Endothelial cell (in vitro differentiated cells): ENCODE measurements at places on chromosomes 12 and 14.

DNA sequence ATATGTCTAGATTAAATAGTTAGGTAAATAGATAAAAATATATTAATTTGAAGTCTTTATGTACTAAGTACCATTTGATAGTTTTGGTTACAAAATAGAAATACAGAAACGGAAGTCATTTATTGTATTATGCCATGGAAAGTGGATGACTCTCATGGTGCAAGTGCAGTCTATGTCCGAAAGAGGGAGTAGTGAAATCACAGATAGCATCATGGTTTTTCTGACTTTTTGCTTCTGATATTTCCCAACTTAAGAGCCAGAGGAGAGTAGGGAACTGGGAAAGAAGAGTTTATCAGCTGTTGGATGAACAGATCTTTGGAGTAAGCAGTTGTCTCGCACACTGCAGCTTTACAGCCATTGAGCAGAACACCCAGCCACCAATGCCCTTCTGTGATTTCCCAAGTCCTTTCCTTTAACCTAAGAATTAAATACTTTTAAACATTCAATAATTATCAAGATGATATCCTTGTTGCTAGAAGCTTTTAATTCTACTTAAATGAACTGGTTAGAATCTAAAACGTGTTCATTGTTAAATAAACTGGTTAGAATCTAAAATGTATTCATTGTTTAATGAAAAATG is 18.4 kb upstream of the SRGAP1 start:
- no peak for DNase-seq

DNA sequence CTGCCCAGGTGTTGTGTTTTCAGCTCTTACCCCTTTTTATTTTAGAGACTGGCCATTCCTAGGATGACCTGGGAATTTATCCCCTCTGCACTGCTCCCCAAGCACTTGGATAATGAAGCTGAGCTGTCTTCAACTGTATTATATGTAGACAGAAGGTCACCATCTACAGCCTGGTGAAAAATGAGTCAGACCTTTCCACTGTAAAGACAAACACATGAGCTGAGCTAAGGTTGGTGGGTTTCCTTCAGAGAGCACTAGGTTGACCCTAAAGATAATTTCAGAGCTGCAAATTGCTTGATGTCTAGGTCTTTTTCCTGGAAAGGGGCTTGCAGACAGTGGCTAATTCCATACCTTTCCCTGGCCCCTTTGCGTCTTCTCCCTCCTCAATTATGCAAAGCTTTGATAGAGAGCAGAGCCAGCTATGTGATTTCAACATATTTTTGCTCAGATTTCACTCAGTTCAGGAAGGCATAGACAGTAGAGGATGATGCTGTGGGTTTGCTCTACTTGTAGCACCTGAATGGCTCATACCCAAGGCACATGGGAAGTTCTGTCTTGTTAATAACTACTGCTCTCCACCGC is 9.2 kb upstream of the IKZF4 start:
- no peak for DNase-seq

GRCh38 chr12:75720812-75721641 is 209.6 kb upstream of the KRR1 start:
- no peak for DNase-seq

- no peak for DNase-seq
Measured at GRCh38 chr12:44385964-44386363, 490.2 kb downstream of the NELL2 start.

- no peak for DNase-seq
Measured at GRCh38 chr14:93137864-93138263, 22.1 kb upstream of the ITPK1 start.

DNA sequence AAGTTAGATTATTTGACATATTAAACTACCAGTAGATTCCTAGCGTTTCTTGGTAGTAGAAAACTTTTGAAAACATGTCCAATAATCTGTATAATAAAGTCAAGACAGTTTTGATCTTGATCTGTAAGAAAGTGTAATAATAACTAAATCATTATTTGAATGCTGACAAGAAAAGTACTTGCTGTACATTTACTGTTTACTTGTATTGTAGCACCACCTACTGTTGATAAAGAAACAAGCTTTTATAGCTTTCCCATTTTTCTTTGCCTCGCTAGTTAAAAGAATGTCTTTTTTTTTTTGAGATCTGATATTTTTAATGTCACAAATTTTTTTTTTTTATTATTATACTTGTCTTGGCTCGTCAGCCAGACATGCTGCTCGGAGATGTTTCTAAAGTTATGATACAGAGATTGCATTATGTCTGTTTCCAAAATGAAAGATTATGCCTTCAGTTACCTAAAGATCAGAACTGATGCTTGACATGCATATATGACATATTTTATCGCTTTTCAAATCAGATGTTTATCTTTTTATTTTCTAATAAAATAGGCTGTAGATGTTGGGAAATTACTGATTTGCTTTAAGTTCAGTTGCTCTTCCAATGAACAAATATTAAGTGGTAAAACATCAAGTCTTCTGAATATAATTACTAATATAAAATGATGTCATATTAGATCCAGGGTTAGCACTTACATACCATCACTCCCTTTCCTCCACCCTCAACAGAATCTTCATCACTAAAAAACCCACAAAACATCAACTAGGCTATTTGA is 140.5 kb downstream of the AKAP6 start:
- DNase-seq: no peak

GRCh38 chr12:14279845-14280244 is 85.6 kb upstream of the ATF7IP start:
- DNase-seq: no peak
